Activated CD4-positive, alpha-beta T cell treated with anti-CD3 and anti-CD28 coated beads, Interleukin-2, amount 50 U/mL, for 4 hours (primary cell): ENCODE measurements at places on chromosomes 16 and 17.

GRCh38 chr16:10558305-10558704, 22.1 kb downstream of the EMP2 start:
- no peak for DNase-seq

- DNase-seq: no peak
Observed at GRCh38 chr17:27520491-27521185, 64.4 kb downstream of the KSR1 start.

DNA sequence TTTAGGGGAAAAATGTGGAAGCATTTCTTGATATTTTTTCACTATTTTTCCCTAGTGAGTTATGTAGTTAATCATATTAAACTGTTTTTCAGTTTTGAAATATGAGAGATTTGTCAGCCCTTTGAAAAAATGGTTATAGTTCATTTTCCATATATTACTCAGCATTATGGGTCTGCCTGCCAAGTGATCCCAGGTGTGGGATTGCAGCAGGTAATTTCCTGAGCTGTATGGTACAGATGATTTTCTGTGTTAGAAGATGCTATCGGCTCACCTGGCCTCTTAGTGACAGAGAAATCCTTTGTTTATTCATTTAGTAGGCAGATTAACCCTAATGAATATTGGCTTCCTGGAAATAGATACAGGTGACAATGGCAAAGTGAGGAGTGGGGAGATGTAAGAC, 275.1 kb upstream of the TBX2 start:
- DNase-seq: no peak

GRCh38 chr16:20944861-20945574, 44.4 kb downstream of the LYRM1 start:
- peak; percentile 17 for DNase-seq

DNA sequence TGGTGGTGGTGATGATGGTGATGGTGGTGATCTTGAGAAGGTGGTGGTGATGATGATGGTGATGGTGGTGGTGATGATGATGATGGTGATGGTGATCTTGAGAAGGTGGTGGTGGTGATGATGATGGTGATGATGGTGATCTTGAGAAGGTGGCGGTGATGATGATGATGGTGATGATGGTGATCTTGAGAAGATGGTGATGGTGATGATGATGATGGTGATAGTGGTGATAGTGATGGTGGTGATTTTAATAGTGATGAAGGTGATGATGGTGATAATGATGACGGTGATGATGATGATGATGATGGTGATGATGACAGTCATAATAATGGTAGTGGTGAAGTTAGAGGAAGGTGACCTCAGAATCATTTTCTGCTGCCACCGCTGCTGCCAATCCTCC, 75.1 kb downstream of the MYH13 start:
- no peak for DNase-seq

- DNase-seq: no peak
Observed at GRCh38 chr17:63978272-63979200, 5.8 kb upstream of the SCN4A start.

DNA sequence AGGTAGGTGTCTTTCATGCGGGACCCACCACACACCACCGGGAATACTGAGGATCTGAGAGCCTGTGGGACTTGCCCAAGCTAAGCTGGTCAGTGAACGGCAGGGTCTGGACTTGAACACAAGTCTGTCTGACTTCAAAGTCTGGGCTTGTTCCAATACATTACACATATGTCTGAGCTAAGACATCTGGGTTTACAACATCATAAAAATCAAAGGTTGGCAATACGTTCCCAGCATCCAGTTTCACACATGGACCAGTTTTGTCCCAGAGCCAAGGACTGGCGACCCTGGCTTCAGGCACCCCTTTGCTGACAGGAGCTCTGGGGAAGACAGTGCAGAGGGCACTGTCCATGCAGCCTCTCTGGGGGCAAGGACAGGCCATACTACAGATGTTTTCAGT, 27.9 kb upstream of the AXIN2 start:
- no peak for DNase-seq

- DNase-seq: no peak
Observed at GRCh38 chr17:21508211-21508610, 132.1 kb downstream of the KCNJ12 start.

DNA sequence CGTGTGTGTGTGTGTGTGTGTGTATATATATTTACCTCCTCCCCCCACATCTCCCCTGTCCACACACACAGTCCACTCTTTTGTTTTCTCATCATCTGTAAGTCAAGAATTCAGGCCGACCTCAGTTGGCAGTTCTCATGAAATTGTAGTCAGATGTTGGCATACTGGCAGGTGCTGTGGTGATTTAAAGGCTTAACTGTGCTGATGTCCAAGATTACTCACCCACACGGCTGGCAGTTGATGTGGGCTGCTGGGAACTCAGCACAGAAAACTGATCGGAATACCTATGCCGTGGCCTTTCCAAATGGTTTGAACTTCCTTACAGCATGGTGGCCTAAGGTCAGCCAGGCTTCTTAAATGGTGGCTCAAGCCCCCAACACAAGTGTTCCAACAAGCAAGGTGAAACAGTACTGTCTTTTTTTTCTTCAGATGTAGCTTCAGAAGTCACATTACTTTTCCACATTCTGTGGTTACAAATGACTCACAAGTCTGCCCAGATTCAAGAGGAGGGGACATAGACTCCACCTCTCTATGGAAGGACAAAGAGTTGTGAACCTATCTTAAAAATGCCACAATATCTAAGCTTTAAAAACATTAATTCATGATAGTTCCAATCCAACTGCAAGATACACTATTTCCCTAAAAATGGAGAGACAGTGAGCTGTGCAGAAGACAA, 198.5 kb upstream of the HS3ST4 start:
- DNase-seq: no peak

- no peak for DNase-seq
Observed at GRCh38 chr16:57600048-57600835, 28.2 kb upstream of the ADGRG1 start.

- DNase-seq: no peak
Observed at GRCh38 chr17:37429453-37429852, 22.8 kb downstream of the TADA2A start.

DNA sequence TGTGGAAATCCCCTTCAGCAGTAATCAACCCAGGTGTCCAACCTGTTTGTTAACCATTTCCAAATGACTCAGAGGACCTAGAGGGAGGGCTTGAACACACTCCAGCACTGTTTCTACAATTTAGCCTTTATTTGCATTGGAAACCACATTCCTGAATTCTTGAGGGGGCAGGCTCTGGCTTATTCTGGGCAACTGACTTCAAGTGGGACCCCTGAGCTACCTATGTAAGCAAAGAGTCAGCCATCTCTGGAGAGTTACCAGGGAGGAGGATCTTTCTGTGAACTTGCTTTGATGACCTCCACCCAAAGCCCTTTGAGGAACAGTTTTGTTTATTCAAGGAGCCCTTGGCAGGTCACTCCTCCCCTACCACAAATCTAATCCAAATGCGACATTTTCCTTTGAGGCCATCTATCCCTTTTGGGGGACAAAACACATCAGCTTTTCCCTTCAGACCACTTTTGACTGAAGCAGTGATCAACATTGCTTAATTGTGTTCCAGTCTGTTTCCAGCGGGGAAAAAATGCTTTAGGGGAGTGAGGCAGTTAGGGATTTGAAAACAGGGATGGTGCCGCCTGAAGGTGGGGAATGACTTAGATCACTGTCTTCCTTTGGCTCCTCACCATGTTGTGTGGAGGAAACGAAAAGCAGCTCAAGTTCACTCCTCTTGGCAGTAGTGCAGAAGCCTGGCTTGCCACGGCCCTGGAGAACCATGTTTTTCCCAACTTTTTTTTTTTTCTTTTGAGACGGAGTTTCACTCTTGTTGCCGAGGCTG, 46.2 kb downstream of the TUBD1 start:
- DNase-seq: no peak

- DNase-seq: no peak
Observed at GRCh38 chr17:27976331-27976730, 66.1 kb upstream of the NLK start.

DNA sequence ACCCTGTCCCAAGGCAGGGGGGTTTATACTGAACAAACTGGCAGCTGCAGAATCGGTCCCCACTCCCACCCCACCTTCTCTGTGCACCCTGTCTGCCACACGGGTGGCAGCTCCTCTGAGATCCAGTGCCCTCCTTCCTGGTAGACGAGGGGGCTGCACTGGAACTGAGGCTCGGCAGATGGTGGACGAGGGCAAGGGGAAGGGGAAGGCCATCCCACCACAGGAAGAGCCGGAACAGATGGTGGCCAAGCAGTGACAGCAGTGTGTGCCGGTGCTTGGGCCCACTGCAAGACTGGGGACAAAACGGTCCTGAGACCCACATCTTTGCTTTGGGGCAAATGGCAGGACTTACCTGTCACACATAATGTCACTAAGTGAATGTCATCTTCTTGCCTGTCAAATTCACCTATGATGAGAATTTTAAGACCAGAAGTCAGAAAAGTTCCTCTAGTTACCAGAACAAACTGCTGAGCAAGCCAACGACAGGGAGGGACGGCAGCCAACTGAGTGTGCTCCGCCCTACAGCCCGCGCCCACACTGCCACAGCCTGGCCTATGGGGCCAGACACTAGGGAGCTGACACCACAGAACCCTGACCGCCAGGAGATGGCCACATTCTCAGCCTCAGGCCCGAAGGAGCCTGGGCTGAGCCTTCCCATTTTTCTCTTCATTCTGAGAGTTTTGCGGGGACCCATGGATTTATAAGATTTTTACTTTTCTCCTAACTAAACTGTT, 14.4 kb downstream of the NTAN1 start:
- no peak for DNase-seq

DNA sequence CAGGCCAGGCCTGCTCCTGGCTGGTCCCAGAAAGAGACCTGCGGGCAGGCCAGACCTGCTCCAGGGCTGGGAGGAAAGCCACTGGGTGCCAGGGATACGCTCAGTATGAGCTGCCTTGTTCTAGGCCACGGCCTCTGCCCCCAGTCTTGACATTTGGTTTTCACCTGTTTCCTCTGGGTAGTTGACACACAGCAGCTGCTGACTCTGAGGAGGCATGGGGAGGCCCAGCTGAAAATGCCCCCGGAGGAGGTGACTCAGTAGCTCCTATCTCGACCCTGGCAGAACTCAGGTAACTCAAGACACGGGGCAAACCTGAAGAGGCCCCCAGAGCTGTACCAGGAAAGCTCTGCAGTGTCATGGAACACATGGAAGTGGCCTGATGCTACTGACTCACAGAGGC, 13.9 kb upstream of the ADGRG1 start:
- DNase-seq: no peak

DNA sequence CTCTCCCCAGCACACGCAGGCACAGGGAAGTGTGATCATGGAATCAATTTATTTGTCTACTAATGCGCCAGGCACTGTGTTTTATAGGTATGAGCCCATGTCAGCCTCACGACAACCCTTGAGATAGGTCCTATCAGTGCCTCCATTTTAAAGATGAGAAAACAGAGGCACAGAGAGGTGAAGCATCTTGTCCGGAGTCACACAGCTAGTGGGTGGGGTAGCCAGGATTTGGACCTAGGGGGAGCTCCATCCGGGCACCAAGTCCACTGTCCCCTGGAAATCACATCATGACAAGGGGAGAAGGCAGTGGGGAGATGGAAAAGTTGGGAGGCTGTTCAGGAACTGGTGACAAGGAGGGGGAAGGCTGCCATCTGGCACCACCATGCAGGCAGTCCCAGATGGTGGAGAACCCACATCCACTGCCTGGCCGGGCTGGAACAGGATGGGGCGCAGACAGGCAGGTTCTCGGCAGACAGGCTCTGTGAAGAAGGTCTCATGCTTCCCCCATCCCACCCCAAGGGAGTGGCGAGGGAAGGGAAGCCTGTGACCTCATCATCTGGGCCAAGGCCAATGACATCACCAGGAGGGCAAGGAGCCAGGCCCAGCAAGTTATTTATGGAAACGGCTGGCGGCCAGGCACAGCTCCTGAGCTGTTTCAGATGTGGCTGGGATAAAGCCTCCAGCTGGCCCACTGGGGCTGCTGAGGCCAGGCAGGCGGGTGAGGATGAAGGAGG, 126.0 kb upstream of the SDK2 start:
- no peak for DNase-seq

GRCh38 chr16:28061352-28062101, 2.0 kb downstream of the GSG1L start:
- DNase-seq: no peak

DNA sequence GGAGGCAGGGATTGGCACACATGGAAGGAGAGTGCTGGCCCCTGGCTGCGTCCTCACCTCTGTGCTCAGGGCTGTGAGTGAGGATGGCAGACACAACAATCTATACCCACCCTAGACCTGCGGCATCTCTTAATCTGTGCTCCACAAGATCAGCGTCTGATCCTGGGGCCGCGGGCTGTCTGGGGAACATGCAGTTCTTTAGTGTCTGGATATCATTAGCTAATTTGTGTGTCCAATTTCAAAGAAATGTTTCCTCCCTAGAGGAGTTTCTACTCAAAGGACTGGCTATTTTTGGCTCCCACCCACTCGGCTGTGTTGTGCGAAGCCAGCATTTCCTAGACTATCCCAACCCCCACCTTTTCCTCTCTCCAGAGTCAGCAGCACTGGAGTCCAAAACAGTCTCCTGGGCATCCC, 93.8 kb downstream of the GRIN2A start:
- DNase-seq: no peak

DNA sequence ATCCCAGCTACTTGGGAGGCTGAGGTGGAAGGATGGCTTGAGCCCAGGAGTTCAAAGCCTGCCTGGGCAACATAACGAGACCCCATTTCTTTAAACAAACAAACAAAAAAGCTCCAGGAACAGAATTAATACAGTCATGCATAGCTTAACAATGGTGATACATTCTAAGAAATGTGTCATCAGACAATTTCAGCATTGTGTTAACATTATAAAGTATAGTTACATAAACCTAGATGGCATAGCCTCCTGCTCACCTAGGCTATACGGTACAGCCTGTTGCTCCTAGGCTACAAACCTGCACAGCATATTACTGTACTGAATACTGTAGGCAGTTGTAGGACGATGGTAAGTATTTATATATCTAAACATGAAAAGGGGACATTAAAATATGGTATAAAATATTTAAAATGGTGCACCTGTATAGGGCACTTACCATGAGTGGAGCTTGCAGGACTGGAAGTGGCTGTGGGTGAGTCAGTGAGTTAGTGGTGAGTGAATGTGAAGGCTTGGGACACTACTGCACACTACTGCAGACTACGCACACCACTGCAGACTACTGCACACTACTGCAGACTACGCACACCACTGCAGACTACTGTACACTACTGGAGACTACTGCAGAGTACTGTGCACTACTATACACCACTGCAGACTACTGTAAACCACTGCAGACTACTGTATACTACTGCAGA, 74.6 kb downstream of the TMC6 start:
- no peak for DNase-seq

DNA sequence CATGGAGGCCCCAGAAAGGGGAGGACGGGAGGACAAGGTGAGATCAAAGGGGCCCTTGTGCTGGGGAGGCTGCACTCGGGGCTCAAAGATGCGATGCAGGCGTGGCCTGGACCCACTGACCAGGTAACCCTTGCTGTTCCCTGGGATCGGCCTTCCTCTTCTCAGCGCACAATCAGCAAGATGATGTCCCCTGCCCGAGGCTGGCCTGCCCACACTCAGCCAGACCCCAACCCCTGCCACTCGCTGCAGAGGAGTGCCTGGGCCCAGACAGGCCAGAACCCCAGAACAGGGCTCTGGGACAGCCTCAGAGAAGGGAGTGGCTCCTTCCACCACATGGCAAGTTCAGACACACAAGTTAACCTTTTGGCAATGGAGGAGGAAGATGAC, 14.8 kb downstream of the KIFC3 start:
- no peak for DNase-seq

- peak; percentile 82 for DNase-seq
Observed at GRCh38 chr16:997440-998051, 16.0 kb downstream of the SOX8 start.

GRCh38 chr17:2852221-2852620, 56.0 kb downstream of the RAP1GAP2 start:
- DNase-seq: no peak

- DNase-seq: no peak
Observed at GRCh38 chr17:17498606-17499301, 2.6 kb upstream of the RASD1 start.
